Inflammatory macrophage (primary cell): ENCODE measurements at places on chromosomes 2 and 18.

DNA sequence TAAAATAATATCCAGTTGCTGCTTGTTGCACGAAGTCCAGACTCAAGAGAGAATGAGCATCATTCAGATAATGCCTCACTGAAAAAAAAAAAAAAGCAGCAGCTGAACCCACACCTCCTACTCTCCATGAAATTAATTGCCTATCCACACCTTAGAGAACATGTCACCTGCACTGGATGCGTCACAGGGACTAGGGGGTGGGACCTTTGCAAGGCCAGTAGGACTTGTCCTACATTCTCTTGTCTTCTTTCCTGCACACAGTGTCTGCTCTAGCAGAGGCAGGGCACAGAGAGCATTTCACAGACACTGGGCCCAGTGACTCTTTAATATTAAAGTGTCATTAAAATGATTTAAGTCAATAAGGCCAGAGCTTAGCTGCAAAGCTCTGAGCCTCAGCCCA lies at the start of gene ABCA12:
Gene ABCA12 (minus strand): TSS at position 148 of the 400 bp plus-strand sequence. CDS start 418 bp downstream, outside the sequence.
- no peak for DNase-seq

DNA sequence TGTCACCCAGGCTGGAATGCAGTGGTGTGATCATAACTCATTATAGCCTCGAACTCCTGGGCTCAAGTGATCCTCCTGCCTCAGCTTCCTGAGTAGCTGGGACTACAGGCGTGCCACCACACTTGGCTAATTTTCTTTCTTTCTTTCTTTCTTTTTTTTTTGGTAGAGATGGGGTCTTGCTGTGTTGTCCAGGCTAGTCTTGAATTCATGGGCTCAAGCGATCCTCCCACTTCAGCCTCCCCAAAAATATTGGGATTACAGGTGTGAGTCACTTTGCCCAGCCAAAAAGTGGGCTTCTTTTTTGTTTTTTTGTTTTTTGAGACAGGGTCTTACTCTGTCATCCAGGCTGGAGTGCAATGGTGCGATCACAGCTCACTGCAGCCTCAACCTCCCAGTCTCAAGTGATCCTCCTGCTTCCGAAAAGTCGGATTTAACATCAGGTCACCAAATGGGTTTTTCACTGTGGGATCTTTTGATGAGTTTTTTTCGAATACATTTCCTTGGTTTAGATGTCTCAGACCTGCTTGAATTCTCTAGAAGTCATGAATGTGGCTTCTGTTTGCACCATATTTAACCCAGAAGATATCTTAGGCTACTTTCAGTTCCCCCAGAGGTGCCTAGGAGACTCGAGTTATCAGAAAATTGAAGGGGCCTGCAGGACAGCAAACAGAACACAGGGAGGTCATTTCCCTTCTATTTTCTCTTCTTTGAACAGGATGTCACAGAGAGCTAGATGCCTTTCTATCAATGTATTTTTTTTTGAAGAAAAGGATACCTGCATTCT lies 8.9 kb downstream of the RAB31 start:
- DNase-seq = no peak

DNA sequence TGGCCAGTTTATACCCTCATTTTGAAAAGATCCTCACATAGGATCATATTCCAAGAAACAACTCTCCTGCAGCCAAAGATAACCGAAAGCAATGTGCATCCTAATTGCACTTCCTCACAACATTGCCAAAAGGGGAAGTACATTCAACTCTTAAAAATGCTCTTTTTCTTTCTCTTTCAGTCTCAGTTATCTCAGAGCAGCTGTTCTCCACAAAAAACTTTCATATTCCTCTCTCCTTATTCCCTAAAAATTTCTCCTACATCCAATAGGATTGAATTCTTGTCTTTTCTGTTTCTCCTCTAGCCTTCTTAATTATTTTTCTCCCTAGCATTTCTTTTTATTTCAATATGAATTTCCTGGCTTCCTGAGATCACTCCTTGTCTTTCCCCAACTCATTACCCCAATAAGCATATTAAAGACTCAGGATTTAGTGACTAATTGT lies 7.4 kb upstream of the VRK2 start:
- DNase-seq = peak; percentile 37

- DNase-seq = no peak
These were observed 91.6 kb downstream of the ASB1 start for GRCh38 chr2:238518172-238518820.

- no peak for DNase-seq
These were observed 137.6 kb downstream of the ATL2 start for GRCh38 chr2:38239452-38239851.

DNA sequence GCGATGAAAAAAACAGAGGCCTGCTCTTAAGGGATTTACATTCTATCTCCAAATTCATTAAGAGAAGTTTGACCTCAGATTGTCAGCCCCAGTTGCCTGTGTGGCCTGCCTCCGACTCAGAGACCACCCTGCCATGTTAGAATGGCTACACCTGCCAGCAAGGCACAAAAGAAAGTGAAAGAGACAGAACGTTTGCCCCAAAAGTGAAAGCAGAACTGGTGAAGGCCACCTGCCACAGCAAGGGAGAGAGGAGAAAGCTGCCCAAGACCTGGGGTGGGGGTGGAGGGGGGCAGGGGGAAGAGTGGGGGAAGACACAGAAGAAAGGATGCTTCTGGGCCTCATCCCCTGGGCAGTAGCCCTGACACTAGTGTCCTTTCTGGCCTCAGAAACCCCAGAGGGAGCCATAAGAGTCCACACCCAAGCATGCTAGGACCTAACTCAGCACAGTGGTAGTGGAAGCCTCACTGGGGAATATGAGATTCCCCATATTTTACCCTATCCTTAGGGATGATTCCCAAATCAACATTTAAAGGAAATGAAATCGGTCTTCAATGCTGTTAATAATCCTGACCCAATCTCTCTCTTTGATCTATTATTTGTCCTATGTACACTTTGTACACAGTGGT lies 389.7 kb downstream of the TXNL1 start:
- DNase-seq = no peak

- peak; percentile 66 for DNase-seq
These were observed 5.5 kb downstream of the SLC11A1 start for GRCh38 chr2:218387369-218388194.

GRCh38 chr2:115070002-115070401 lies 627.6 kb downstream of the DPP10 start:
- no peak for DNase-seq

DNA sequence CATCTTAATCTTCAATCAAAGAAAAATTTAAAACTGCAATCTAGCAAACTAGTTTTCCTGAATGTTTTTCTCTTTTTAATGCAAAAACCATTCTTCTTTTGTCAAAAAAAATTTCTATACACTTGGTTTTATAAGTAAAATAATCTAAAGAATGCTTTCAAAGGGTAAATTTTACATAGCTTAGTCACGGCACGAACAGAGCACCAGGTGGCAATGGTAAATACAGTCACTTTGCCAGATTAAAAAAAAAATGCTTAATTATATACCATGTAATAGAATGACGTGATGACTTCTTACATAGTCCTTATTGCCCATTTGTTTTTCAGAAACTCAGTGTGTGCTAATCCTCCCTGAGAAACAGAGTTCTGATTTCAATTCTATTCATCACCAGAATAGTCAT lies 10.4 kb downstream of the FEZ2 start:
- no peak for DNase-seq

DNA sequence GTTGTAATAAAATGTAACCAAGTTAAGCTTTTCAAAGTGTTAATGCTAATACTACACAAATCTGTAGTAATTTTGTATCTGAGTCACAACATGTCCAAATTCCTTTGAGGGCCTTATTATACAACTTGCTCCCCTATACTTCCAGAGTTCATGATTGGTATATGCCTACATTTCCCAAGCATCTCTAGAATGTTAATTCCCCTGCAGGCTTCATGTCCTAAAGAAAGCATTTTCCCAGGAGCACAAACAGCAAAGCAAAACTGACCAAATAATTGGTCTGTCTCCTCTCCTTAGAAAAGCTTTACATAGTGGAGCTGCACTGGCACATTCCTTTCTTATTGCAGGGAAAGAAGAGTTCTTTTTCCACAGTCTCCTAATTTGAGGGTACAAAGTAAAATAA lies 3.7 kb downstream of the ALS2 start:
- DNase-seq = no peak

DNA sequence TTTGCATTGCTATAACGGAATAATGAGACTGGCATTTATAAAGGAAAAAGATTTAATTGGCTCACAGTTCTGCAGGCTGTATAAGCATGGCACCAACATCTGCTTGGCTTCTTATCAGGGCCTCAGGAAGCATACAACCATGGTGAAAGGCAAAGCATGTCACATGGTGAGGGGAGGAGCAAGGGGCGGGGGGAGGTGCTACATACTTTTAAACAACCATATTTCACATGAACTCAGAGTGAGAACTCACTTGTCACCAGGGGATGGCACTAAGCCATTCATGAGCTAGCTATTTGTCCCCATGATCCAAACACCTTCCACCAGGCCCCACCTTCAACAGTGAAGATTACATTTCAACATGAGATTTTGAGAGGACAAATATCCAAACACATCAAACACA lies 188.7 kb downstream of the MBD5 start:
- DNase-seq = no peak

DNA sequence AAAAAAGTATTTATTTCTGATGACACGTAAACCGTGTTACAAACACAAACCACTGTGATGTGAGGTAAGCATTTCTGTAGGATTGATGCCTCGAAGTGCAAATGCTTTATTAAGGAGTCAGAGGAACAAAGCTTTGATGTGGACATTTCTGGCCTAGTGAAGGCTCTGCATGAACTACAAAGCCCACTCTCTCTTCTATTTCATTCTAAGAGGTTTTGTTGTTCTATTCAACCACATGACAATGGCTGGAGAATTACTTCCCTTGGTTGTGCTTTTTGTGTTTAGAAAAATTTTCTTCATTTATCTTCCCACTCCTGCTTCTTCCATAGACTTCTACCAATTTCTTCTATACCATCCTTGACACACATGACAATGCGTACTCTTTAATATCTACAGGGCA lies 125.7 kb upstream of the CCDC195 start:
- DNase-seq = no peak

DNA sequence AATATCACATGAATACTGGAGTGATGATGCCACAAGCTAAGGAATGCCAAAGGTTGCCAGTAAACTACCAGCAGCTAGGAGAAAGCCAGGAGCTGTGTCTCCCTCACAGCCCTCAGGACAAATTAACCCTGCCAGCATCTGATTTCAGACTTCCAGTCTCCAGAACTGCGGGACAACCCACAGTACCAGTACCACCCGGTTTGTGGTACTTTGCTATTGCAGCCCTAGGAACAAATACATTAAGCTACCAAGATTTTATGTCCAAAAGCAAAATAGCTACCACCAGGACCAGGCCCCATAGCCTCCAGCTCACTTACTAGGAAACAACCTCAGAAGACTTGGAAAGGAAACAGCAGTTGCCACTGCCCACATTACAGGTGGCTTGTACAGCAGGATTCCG lies 10.0 kb downstream of the PID1 start:
- no peak for DNase-seq

DNA sequence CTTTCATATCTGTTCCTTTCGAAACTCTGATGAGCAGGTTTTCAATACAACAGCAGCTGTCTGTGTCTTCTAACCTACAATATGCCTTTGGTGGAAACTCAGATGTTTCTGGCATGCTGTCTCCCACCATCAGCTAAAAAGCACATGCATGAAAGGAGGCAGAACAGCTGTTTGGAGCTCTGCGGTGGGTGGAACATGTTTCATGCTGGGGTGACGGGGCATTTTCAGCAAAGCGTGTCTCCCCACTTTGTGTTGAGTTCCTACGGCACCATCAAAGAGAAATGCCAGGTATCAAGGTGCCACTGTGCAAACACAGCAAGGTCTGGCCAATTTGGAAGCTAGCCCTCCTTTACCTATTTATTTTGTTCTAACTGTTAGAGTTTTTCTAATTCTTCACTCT lies 290.1 kb downstream of the CLIP4 start:
- DNase-seq = no peak

DNA sequence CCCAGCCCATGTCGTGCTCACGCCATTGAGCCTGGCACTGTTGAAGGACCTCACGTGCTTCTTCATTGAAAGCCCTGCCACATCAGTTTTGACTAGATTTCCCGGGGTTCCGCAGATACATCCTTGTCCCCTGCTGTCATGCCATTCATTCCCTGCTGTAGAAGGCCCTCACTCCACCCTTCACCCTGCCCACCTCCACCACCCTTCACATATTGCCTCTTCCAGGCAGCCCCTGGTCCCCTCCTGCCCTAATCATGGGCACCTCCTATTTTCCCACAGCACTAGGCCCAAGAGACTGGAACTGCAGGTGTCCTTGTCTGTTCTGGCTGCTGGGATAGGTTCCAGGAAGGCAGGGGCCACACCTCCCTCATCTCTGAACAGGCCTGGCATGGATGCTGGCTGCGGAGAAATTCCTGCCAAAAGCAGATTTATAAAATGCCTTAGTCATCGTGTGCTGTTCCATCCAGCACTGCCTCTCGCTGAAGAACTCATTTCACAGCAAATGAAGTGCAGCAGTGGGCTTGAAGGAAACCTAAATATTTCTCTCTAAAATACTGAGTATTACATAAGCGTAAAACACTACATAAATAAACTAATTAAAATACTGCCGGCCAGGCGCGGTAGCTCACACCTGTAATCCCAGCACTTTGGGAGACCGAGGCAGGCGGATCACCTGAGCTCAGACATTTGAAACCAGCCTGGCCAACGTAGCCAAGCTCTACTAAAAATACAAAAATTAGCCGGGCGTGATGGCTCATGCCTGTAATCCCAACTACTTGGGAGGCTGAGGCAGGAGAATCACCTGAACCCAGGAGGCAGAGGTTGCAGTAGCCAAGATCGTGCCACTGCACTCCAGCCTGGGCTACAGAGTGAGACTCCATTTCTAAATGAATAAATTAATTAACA lies 38.4 kb downstream of the EIF4E2 start:
- DNase-seq = no peak

GRCh38 chr2:160324917-160325316 lies 124.8 kb upstream of the ITGB6 start:
- no peak for DNase-seq

DNA sequence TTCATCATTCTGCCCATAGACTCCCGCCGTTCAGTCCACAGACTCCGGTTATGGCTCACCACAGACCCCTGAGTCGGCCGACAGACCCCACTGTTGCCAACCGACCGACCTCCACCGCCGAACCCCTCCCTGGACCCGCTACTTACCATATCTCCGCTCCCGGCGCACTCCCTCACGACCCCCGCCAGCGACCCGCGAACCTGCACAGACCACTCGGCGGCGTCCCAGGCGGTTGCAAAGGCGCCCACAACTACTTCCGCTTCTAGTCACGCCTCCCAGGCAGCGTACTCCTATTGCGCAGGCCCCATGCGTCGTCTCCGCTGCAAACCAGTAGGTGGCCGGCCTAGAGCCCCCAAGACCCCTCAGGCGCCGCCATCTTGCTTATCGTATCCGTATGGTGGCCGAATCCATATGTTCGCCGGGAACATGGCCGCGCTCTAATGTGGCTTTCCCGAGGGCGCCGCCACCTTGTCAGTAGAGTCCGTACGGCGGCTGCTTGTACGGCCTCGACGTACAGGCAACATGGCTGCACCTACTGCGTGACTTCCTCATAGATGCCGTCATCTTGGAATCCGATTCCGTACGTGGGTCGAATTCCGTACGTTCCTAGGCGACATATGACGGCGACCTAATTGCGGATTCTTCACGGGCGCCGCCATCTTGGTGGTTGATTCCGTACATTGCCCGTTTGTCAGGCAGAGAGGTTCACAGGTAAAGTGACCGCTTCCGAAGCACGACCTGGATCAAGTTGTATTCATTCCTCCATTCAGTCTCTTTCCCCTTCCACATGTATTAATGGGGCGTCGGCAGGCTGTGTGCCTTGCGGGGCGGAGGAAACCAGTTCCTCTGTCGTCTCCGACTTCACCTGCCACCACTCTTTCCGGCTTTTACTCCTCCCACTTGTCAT lies at the start of gene CXXC1:
Gene CXXC1 (minus strand): TSS at position 252 of the 907 bp plus-strand sequence. CDS start 103 bp downstream, at position 149.
- DNase-seq = peak; percentile 99
